Endothelial cell of umbilical vein (primary cell): ENCODE measurements at places on chromosomes 7 and 10.

DNA sequence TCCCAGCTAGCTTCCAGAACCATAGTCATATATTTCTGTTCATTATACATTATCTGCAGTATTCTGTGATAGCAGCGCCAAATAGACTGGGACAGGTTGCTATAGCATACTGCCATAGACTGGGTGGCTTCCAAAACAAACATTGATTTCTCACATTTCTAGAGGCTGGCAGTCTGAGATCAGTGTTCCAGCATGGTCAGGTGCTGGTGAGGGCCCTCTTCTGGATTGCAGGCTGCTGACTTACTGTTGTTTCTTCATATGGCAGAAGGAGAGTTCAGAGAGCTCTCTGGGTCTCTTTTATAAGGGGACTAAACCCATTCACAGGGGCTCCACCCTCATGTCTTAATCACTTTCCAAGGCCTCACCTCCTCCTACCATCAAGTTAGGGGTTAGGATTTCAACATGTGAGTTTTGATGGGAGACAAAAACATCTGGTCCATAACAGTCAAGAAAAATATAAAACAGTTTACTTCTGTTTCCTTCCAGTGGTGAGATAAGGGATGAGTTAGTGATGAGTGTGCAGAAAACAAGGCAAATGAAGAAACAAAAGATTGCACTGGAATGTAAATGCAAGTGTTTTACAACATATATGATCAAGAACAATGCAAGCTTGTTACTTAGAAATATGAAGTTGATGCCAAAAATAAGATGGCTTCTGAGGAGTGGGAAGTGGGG lies 399.0 kb upstream of the C7orf33 start:
- no peak for DNase-seq

- DNase-seq = no peak
Measured at GRCh38 chr7:113292105-113292504, 173.8 kb upstream of the SMIM30 start.

DNA sequence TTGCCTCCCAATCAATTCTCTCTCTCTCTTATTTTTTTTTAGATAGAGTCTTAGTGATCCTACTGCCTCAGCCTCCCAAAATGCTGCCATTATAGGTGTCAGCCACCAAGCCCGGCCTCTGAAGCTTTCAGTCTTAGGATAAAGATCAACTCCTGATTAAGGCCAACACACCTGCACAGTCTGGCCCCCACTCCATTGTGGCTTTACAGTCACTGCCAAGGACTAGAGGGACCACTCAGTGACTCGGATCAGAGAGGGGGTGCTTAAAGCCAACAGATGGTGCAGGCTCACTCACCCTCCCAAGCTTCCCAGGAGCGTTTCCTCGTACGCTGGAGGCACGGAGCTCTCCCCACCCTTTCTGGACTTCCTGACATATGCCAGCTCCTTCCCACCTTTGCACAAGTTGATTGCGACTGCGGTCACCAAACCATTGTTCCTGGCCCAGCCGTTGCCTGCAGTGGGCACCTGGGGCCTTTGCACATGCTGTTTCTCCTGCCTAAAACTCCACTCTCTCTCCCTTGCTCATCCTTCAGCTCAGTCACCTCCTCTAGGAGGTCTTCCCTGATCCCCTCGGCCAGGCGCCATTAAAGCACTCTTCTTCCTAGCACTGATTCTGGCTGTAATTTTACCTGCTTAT lies 1.7 kb upstream of the CDH23 start:
- DNase-seq = no peak

DNA sequence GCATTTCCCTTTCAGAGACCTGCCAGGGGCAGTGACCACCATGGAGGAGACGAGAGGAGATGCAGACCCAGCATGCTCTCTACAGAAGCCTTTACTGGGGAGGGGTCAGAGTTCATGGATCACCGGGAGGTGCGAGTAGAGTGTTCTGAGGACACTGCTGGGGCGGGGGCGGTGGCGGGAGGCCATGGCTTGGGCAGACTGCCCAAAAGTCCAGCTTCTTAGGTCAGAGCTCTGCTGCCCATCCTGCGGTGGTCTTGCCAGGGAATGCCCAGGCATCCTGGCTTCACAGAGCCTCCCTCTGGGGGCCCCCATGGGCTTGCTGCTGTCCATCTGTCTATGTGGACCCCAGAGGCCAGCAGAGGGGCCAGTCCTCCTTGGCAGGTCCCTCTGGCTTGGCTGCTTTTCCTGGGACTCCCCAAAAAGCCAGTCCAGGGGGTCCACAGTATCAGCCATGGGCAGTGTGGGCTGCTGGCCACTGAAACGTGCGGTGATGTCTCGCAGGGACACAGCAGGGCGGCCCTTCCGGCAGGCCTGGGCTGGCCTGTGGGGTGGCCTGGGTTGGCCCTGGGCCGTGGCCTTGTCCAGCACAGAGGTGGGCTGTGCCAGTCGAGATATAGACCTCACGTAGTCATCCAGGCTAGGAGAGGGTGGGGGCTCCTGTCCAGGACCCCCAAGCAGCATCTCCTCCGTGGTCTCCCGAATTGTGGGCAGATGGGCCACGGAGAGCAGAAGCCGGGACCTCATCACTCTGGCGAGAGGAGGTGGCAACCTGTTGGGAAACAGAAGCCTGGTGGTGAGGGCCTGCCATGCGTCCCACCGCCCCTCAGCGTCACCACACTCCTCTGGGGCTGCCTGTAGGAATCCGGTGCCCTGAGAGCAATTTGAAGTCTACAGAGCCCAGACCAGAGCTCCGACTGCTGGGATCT lies 1.1 kb downstream of the DEPP1 start:
- no peak for DNase-seq

DNA sequence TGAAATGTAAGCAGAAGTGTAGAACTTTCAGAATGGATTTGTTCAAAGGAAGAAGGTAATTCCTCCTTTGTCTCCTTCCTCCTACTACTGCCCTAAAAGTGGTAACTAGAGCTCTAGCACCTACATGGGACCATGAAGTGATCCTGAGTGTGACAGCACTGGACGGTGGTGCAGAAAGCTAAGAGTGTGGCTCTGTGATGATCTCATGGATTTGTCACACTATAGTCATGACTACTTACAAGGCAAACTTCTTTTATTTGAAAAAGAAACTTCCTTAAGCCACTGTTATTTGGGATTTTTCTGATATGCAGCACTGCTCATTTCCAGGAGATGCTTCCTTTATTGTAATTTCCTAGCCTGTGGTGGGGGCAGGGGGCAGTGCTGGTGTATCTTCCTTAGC lies 5.8 kb upstream of the FHIP2A start:
- DNase-seq = no peak

DNA sequence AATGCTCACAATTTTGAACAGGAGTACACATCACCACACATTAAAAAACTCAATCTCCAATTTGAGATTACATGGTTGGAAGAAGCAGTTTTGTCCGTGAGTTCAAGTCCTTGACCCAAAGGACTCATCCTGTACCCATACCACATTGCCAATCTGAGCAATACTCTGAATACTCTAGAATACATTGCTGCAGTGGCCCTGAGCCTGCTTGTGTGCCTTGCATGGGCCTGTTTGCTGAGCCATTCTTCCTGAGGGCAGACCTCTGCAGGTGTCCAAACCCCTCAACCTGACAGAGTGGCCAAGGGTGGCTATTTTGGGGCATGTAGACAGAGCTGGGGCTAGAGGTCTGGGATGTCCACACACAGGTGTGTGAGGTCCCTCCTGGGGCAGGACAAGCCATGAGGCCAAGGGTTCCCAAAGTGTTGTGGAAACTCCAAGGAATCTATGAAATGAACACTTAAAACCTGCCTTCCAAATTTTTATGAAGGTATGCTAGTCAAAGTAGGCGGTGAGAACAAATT lies 15.5 kb downstream of the AGMO start:
- DNase-seq = no peak

DNA sequence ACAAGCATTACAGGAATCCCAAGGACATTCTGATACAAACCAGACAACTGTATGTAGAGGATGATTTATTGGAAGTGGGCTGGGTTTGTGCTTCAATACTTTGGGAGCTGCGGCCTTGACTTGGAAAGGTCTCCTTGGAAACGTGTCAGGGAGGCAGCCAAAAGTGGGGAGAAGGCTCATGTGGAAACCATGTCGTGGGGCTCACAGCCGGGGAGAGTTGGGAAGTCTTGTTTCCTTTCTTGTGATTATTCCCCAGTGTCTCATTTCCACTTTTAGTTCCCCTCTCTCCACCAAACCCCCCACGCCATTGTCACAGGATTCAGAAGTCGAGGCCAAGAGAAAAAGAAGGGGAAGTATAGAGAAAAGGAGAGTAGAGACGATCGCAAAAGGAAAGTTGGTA lies 53.9 kb upstream of the SFMBT2 start:
- DNase-seq = no peak

DNA sequence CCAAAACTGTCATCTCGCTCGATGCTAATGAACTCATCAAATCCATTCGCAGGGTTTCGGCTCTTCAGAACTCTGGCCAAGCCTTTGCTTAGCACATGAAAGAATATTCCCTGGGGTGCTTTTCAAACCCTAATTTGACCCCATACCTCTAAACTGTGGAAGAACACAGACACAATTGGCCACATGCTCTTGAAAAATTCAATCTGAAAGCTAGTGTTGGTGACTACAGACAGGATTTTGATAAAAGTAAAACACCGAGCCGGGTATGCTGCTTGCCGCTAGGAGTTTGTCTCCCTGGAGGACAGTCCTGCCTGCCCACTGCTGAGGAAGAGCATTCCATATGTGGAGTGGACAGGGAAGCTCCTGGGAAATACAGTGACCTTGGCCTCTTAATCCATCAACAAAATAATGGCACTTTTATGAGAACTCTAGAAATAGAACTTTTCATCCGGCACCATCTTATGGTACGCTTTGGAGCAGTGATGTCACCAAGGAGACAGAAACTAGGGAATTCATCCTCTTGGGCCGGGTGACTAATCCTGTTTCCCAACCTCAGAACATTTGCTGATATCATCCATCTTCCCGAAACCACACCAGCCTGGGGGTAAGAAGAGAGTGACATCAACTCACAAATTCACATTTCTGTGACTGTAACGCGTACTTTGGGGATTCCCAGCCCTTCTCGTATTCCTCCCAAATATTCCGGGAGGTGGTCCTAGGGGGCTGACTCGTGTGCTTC lies 34.2 kb downstream of the MTURN start:
- DNase-seq = no peak

GRCh38 chr7:40437936-40438634 lies 303.3 kb downstream of the SUGCT start:
- DNase-seq = no peak

GRCh38 chr10:13668126-13668525 lies 81.4 kb downstream of the PRPF18 start:
- DNase-seq = no peak

- DNase-seq = no peak
Measured at GRCh38 chr10:9097206-9097990, 1042.9 kb downstream of the GATA3 start.

DNA sequence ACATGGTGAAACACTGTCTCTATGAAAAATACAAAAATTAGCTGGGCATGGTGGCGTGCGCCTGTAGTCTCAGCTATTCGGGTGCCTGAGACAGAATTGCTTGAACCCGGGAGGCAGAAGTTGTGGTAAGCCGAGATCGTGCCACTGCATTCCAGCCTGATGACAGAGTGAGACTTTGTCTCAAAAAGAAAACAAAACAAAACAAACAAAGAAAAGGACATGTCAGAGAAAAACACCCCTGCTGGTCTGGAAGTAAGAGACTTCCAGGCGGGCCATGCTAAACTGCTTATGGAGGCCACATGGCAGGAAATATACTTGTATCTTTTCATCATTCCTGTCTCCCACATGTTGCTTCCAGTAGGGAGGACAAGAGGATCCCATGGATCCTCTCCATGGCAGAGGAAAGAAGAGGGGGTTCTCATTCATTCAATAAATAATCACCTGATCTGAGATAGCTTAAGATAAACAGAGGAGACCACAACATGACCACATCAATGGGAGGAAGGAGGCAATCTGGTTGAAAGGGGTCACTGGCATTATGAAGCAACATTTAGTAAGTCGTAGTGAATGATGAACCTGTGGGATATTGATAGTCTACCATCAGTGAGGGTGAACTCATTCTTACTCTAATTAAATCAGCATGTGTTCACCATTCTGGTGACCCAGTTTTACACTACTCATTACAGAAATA lies 60.5 kb upstream of the ZNF138 start:
- DNase-seq = no peak

DNA sequence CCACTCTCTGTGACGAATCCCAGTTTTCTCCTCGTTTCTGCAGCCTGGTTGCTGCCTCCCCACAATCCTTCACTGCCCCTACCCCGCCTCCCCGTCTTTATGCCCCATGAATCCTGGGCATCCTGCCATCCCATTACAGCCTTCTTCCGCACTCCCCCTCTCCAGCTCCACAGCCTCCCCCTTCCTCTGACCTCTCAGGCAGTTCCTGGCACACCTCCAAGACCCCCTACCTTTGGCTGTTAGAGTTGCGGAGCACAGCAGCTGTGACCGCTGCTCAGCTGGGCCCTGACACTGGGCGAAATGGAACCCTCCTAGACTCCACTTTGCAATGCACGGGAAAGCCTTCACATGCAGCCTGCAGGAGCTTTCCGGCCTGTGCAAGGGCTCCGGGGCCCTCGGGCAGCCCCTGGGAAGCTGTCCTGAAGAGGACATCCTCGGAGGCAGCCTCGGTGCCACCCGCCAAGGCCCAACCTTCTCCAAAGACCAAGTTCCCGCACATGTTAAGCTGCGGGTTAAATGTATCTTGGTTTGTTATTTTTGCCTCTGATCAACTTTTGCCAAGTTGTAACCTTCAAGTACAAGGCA lies 400.7 kb upstream of the MKI67 start:
- DNase-seq = no peak

DNA sequence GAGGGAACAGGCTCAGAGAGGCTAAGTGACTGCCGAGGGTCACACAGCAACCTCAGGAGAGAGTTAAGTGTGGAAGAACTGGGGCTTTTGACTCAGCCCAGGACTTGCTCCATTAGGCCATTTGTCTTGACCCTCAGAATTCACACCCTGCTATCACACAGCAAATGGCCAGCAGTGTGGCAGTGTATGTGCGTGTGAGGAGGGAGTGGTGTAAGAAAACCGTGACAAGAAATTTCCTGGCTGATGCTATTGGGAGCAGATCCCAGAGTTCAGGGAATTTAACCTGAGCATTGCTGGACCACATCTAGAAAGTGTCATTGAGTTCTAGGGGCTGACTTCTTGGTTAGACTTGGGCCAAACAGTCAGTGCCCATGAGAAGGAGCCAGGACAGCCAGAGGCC lies 18.4 kb downstream of the VWA2 start:
- no peak for DNase-seq

- DNase-seq = no peak
Measured at GRCh38 chr7:141317033-141317585, 234.1 kb upstream of the AGK start.

GRCh38 chr7:134992626-134993179 lies 6.4 kb downstream of the AGBL3 start:
- peak; percentile 76 for DNase-seq

DNA sequence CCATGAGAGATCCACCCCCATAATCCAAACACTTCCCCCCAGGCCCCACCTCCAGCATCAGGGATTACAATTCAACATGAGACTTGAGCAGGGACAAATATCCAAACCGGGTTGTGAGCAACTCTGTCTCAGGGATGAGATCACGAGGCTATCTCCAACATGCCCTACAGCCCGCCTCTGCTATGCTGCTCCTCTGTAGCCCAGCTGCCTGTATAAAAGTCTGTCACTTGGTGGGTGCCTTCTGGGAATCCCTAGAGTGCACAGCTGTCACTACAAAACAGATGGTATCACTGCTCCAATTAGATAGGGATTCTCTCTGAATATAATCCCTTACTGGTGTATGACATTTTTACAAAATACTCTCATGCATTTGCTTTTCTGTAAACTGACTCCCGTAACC lies 114.9 kb upstream of the NANOS1 start:
- DNase-seq = no peak

- no peak for DNase-seq
Measured at GRCh38 chr7:18228686-18229085, 201.0 kb upstream of the PRPS1L1 start.
